ENCODE measurements at places on chromosomes 12 and 14. TPM values are rescaled to one million over a fixed set of nuclear protein-coding genes. Genes with fewer than 3 reads are reported as not detected.

DNA sequence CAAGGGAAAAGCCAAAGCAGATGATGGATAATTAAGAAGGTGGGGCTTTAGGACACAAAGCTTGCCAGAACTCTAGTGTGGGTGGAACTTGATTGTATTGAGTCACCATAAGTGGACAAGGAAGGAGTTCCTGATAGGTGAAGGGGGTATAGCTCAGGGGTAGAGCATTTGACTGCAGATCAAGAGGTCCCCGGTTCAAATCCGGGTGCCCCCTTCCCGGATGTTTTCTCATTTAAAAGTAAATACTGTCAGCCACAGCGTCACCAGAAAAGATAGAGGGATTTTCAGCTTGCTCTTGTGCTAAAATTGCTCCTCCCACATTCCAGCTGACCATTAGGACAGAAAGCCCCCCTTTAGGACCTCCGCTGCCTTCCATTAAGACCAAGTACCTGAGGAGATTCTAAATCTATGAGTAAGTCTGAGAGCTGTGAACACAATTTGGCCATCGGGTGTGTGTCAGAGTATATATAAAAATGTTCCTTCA, 36.6 kb downstream of the DCAF4 start:
- no peak for DNase-seq

GRCh38 chr12:46659824-46660223, 166.0 kb downstream of the SLC38A4 start:
- no peak for DNase-seq

HPD gene
- polyA plus RNA-seq: 0.34 TPM

- DNase-seq: peak; percentile 16
These were observed 10.3 kb downstream of the TBPL2 start for GRCh38 chr14:55430024-55430690.

DNA sequence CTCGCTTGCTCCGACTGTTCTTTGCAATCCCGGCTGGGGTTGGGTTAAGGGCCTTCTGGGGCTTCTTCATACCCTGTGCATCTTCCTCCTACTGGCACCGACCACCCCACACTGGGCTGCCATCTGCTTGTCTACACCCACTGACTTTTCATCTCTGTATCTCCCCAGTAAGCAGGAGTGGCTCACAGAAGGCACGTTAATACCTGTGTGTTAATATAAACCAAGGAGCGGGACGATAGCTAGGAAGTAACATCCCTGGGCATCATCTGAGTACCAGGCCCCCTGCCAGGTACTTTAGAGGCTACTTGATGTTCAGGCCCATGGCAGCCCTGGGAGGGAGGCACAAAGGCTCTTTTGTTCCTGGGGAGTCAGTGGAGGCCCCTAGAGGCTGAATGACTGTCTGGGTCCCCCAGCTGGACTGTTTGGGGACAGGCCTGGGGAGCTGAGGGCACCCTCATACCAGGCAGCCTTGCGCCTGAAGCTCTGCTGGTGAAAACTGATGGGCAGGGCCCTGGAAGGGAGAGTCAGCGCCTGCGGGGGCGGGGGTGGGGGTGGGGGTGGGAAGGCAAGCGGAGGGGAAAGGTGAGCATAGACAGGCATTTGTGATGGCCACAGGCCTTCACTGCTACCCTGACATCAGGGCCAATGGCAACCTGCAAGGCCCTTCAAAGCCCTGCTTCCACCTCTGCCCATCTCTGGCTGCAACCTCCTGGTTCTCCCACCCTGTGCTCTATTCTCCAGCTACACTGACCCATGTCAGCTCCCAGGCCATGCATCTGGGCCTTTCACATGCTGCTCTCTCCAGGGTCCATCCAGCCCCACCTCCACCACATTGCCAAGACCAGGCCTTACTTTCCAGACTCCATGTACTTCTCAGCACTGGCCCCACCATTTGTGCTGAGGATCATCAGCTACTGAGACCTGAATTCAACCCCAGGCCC, 34.2 kb upstream of the DEGS2 start:
- no peak for DNase-seq

GRCh38 chr14:48983351-48983888, 602.8 kb downstream of the RPS29 start:
- DNase-seq: no peak

Data from right lung (tissue), 10 donors.